Stimulated activated CD8-positive, alpha-beta memory T cell treated with anti-CD3 and anti-CD28 coated beads, Interleukin-15, amount 100 ng/mL, for 1 hour (primary cell): ENCODE measurements at places on chromosomes 5 and 9.

DNA sequence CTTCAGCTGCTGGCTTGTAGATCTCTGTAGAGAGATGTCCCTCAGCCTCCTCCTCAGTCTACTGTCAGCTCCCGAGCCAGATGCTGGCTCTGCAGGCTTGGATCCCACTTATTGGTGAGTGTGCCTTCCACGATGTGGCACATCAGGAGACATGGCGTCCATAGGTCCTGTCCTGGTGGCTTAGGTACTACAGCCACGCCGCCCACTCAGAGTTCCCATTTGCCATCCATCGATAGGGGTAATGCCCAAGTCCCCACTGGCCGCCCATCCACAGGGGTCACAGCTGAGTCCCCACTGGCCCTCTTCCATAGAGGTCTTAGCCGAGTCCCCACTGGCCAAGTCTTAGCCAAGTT, 17.3 kb downstream of the EXOC3 start:
- DNase-seq = no peak

- no peak for DNase-seq
Observed at GRCh38 chr9:109730228-109730627, 49.8 kb upstream of the PALM2AKAP2 start.

GRCh38 chr5:140418862-140419520, 17.4 kb downstream of the ANKHD1 start:
- DNase-seq = no peak

- DNase-seq = no peak
Observed at GRCh38 chr5:143449772-143450171, 46.3 kb upstream of the NR3C1 start.

GRCh38 chr5:99449786-99450185, 521.0 kb upstream of the CHD1 start:
- no peak for DNase-seq

DNA sequence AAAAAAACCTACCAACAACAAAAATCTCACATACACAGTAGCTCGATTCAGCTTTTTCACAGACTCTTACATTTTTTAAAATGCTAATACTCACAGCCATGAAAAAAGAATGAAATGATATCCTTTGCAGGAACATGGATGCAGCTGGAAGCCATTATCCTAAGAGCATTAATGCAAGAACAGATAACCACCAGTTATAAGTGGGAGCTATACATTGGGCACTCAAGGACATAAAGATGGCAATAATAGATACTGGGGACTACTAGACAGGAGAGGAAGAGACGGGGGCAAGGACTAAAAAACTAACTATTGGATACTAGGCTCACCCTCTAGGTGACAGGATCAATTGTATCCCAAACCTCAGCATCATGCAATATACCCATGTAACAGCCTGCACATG, 90.3 kb upstream of the CCNH start:
- DNase-seq = no peak

- no peak for DNase-seq
Observed at GRCh38 chr9:127835991-127836516, 18.4 kb downstream of the ENG start.

DNA sequence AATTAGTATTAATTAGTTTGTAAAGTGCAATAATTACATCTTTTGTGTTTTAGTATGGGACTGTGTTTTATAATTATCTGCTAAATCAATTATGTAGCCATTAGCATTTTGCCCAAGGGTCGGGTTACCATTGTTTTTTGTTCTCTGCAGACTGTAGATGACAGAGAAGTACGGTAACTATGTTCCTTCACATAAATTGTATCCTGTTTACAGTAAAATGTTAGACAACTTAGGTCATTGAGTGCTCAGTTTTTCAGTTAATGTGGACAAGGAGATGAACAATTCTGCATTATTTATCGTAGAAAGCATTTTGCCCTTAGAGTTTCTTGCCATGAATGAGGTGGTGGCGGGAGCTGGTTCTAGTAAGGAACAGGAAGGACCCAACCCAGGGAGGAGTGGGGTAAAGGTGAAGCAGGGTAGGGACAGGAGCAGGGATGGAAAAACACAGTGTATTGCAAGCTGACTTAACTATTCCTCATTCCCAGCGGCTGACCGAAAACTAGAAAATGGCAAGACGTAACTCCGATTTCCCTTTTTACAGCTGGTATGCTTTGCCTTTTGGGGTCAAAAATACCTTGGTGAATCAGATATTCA, 243.7 kb upstream of the SLC24A2 start:
- no peak for DNase-seq

DNA sequence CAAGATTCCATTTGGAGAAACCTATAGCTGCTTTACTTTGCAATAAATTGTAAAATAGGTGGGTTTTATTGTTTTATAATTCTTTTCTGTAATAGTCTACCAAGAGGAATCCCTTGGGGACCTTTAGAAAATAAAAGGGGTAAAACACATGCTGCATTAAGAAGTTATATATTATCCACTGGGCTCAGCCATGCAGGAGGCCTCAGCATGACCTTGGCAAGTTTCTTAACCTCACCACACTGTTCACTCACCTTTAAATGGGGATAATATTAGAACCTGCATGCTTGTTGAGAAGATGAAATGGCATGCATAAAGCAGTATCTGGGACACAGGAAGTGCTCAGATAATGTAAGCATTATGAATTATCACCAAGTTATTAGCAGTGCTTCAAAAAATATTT, 120.2 kb downstream of the SEMA5A start:
- DNase-seq = no peak

- DNase-seq = no peak
Observed at GRCh38 chr5:151676314-151676712, 10.4 kb downstream of the SPARC start.

- DNase-seq = no peak
Observed at GRCh38 chr9:35917261-35917660, 8.0 kb downstream of the SPAAR start.

DNA sequence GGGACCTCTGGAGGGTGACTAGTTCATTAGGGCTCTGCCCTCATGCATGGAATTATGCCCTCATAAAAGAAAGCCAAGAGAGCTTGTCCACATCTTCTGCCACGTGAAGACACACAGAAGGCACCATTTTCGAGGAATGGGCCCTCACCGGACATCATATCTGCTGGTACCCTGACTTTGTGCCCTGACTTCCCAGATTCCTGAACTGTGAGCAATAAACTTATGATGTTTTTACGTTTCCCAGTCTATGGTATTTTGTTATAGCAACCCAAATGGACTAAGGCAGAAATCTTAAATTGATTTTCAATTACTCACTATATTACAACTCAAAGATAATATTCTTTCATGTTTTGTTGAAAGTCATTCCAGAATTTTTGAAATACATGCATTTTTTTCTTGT, 163.8 kb upstream of the PAPPA start:
- no peak for DNase-seq

DNA sequence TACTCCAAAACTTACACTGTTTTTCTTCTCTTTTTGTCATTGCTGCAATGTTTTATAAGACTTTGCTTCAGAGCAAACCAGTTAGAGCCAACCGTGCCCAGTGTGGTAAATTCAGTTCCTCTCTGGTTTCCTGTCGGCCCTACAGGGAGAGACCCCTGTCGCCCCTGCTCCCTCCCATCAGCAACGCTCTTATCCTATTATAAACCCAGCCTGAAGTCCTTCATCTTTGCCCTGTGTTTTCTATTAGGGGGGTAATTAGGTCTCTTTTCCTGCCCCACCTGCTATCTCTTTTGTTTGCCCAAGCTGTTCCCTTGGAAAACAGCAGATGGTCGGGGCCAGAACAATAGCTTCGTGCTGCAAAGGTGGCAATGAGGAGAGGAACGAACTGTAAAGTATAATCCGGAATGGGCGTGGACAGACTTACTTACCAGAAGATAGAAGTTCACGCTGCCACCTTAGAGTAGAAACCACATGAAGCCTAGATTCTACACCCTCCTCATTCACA, 21.4 kb upstream of the OTULINL start:
- DNase-seq = no peak

DNA sequence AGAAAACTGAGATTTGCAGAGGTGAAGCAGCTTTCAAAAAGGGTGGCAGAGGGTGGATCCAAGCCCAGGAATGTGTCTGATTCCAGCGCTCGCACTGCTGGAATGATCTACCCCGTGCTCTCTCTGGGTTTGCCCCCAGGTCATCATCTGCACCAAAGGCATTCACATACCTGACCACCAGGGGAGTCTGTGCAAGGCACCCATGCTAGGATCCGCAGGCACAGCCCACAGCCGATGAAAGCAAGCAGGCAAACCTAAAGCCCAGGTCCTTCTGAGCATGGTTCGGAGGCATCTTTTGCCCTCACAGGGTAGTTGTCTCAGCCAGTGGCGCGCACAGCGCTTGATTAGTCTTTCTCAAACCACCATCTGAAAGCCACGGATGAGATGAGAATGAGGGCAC, 56.6 kb downstream of the TEK start:
- DNase-seq = no peak

DNA sequence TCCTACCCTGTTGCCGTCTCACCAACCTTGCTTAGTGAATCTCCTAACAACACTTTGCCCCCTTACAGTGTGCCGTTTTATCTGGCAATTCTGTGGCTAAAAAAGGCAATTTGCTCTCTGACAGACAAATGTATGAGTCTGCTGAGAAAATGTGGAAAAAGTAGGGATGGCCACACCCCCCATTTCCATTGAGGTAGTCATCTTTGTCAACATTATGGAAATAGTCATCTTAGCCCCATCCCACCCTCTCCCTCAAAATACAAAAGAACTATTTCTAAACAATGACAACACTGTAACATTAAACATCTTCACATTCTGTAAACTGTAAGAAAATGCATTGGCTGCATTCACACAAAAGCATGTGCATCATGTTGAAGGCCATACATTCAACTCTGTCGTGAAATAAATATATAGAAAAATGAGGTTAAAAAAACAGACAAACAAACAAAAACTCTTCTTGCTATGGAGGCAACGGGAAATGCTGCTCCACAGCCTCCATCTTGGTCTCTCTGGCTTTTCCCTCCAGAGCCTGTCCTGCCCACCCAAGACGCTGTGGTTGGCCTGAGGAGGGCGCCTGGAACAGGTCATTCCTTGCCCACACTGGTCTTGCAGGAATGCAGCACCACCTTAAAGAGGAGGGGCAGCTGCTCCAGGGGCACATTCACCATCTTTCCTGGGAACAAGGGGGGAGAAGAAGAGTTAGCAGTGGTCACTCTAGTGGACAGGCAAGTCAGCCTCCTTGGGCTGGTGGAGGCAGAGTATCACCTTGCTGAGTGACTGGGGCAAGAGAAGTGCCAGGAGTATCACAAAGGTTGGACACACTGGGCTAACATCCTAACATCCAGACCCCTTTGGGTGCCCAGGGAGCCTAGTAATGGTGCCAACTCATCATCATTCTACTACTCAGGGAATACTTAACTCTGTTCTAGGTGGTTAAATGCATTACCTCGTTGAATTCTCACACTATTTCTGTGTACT, 15.2 kb upstream of the NR5A1 start:
- DNase-seq = no peak
